ENCODE measurements at places on chromosomes 16 and 17.
A peak's percentile ranks its signal among the peaks of the same experiment; 100 is the strongest.

- DNase-seq = peak; percentile 63
These were observed 7.3 kb downstream of the ARHGAP27 start for GRCh38 chr17:45425125-45425983.

DNA sequence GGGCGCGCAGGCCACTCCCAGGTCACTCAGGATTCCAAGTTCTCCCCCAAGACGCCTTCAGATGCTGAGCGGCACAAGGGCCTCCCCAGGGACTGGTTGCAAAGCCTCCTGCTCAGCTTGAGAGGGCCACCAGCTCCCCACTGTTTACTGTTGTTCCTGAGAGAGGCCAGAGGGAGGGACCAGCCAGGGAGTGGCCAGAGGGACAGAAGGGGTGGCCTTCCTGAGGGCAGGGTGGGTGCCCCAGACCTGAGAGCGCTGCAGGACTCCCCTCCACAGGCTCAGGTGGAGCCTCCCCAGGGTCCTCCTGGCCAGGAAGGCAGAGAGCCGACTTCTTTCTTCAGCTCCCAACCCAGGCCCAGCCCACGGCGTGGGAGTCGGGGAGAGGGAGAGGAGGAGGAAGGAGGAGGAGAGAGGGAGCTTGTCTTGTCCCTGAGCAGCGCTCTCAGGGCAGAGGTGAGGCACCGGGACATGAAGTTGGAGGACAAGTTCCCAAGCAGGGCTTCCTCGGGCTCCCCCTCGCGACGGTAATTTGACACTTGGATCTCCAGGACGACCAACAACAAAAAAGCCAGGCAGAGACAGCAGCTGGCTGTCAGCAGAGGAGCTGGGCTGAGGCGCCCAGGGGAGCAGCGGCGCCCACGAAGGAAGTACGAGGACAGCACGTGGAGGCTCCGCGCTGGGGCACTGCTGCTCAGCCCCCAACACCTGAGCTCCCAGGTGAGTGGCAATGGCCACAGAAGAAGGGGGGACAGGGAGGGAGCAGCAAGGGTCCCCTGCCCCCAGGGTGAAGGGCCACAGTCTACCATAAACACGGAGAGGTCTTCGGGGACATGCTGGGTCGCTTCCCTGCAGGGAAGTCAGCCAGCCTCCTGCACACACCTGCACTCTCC, 497 bp downstream of the SMIM5 start:
- peak; percentile 95 for DNase-seq

GRCh38 chr16:85617948-85618347, 4.8 kb downstream of the GSE1 start:
- DNase-seq = no peak

- DNase-seq = no peak
These were observed 122.3 kb downstream of the MRTFB start for GRCh38 chr16:14193316-14193871.

DNA sequence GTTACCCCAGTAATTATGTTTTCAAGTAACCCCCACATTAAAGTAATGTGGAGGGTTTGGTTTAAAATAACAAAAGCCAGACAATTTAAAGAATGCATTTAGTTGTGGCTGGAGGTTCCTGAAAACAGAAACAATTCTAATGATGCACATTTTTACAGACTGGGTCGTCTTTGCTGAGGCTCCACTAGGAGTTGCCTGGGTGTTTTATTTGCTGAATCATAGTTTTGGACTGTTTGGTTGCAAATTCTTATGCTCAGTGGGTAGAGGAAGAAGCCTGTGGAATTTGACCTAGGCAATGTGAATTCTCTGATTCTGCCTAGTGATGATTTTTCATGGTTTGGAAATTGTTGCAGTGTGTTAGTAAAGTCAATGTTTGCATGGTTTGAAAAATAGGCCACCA, 16.3 kb downstream of the SHISA9 start:
- no peak for DNase-seq
